ENCODE measurements at places on chromosomes 16 and 17. TPM values are rescaled to one million over a fixed set of nuclear protein-coding genes. Genes with fewer than 3 reads are reported as not detected.
A peak's percentile ranks its signal among the peaks of the same experiment; 100 is the strongest.

DNA sequence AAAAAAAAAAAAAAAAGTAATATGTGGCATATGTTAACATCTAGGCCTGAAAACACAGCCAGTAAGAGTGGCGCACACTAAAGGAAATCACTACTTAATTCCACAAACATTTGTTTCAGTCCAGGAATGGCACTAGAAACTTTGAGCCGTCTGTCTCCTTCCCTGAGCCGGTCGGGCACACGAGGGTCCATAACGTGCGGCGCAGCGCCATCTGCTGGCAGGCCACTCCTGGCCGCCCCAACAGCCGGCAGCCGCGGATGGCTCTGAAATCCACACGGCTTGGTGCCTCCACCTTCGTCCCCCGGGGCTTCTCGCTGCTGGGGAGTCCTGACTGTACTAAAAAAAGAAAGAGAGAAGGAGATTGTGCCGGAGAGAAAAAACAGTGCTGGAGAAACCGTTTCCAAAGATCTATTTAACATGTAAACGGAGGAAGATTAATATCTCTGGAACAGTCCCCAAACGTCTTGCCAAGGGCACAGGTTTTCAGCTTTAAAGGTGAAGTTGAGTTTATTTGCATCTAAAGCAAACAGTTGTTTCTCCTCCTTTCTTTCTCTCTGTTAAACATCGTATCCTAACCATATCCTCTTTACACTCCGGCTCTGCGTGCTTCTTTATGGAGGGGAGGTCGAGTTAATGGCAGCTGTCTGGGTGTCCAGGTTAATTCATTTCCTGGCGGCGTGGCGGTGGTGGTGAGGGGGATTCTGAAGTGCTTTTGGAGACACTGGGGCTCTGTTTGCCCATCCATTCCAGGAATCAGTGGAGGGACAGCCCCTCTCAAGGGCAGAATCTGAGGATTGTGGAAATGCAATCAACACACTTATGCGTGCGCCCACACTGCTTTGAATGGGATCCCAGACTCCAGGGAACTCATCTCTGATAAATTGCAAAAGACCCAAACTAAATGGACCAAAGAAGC, 611.3 kb upstream of the SALL1 start:
- peaks cover 3% of the 10 kb centered on the region for H3K27me3 ChIP-seq
- DNase-seq = peak; percentile 51
- H3K36me3 ChIP-seq = no peaks in the 10 kb centered on the region
- no peak overlapping the region for H3K4me3 ChIP-seq
- no peaks in the 10 kb centered on the region for H3K4me1 ChIP-seq

DNA sequence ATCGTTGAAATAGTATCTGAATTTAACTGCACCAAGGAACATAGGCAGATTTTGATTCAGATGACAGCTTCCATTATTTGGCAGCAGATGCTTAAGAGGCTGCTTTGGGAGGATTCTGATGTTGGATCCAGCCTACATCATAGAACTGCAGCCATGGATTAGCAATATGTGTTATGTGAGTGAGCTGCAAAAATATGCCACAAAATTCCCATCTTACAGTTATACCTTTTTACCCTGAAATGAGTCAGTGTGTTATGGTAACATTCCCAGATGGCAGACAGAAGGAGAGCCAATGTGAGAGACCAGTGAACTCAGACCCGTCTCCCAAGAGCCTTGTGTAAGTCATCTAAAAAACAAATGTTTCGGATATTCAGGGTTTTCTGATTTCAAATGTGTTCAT, 206.1 kb downstream of the CDH13 start:
- H3K27ac ChIP-seq = no peak overlapping the region
- H3K36me3 ChIP-seq = no peaks in the 10 kb centered on the region
- no peaks in the 10 kb centered on the region for H3K27me3 ChIP-seq
- no peak for DNase-seq

TOX3 gene
- not detected for total RNA-seq

ASGR1 gene
- total RNA-seq = 0.38 TPM

FBXW10 gene
- total RNA-seq = not detected

RAB40C gene
- total RNA-seq = 13.3 TPM

Data from activated CD8-positive, alpha-beta memory T cell treated with anti-CD3 and anti-CD28 coated beads, Interleukin-2, amount 10 ng/mL, durations not matched to agents 7 days and 5 days (primary cell).